ENCODE measurements at places on chromosomes 13 and 19. TPM values are rescaled to one million over a fixed set of nuclear protein-coding genes. Genes with fewer than 3 reads are reported as not detected.

Gene LILRA2
- polyA plus RNA-seq: 0.36 TPM

Gene PNMA8B
- 0.43 TPM for polyA plus RNA-seq

Gene ICAM1
- polyA plus RNA-seq: 7.5 TPM

Gene RASAL3
- polyA plus RNA-seq: 0.21 TPM

Gene SLC25A41
- polyA plus RNA-seq: 0.43 TPM

Gene SLC8A2
- not detected for polyA plus RNA-seq

Gene ZNF208
- 0.04 TPM for polyA plus RNA-seq

Gene OLFM2
- polyA plus RNA-seq: 1.0 TPM

Gene ZNF439
- 1.2 TPM for polyA plus RNA-seq

Gene LIG1
- polyA plus RNA-seq: 5.2 TPM

Gene SRRM5
- 0.52 TPM for polyA plus RNA-seq

DNA sequence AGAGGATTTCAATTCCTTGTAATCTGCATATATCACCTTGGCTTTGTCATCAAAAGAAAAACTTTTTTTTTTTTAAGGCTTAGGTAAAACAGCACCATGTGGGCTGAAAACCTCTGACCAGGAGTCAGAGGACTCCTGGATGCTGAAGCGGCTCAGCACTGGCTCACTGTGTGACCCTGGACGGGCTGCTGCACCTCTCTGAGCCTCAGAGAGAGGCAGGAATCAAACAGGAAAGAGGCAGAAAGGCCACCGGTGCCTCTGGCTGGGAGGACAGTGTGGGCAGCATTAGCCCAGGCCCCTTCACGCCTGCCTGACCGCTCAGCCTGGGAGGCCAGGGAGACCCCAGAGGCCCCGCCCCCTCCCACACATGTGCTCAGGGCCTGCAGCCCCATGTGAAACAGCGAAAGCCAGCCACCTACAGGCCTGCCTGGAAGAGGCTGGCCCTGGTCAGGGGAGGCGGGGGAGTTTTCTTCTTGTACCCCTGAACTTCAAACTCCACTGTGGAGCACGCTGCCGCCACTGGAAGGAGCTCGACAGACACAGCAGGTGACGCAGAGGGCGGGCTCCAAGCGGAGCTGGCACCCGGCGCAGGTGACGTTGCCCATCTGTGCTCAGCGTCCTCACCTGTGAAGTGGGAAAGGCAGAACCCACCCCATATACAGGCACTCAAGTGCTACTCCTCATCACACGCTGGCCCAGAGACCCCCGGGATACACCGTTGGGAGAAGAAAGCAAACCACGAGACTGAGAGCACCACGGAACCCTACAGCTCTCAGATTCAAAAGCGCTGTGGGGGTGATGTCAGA lies 39.7 kb downstream of the MLLT1 start:
- DNase-seq: peak; percentile 47

DNA sequence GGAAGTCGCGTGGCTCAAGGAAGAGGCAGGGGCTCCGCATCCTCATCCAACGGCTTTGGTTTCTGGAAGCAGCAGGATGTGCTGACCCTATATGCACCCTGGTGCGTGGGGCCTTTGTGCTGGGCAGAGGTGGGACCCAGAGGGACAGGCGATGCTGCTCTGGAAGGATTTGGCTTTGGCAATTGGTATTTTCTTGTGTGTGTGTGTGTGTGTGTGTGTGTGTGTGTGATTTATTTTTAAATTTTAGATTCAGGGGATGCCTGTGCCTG lies 321.9 kb upstream of the ZNF507 start:
- DNase-seq: no peak

DNA sequence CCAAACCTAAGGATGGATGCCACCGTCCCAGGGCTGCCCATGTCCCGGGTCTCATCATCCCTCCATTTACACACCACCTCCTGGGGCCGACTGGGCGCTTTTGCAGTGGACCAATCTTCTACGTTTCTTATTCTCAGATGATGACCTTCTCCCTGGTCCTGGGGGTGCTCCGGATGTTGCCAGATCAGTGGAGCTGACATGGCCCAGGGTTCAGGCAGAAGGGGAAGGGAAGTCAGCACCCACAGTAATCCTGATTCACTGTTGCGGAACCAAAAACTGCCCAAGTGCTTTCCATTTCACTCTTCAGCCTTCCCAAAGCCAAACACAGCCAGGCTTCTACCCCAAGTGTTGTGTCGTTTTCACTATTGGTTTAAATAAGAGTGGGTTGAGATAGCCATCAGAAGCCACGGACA lies 29.8 kb downstream of the RAB20 start:
- no peak for DNase-seq

DNA sequence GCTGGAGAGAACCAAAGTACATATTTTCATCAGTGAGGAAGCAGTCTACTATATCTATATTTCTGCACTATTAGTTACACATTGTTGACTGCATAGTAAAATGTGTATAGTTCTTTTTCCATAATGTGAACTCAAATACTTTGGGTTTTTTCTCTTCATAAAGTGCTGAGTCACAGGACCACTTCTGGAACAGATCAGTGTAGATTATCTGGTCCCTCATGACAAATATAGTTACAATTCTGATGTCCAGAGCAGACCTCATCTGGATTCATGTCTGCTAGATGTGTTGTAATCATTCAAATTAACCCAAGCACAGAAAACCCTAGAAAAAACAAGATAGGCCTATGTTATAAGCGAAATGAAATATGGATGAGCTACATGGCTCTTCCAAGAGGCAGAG lies 171.4 kb downstream of the SUCLA2 start:
- no peak for DNase-seq

GRCh38 chr19:51407511-51408131 lies 9.8 kb downstream of the SIGLEC10 start:
- DNase-seq: no peak

DNA sequence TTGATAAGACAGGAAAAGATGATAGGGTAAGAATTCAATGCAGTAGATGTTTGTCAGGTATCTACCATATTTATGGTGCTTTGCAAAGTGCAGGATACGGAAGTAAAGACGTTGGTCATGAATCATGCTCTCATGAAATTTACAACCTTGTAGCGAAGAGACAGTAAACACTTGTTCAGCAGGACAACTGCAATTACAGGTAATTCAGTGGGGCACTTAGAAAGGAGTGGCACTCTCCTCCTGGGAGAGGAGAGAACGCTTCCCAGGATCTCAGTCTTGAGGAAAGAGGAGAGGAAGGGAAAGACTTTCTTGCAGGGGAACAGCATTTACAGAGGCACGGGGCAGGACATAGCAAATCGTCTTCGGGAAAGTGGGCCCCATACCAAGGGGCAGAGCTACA lies 46.4 kb downstream of the SOX1 start:
- DNase-seq: no peak

- no peak for DNase-seq
Measured at GRCh38 chr13:48334534-48335127, 31.1 kb downstream of the RB1 start.

- DNase-seq: no peak
Measured at GRCh38 chr13:18235172-18235571, 946.5 kb downstream of the TUBA3C start.

- peak; percentile 46 for DNase-seq
Measured at GRCh38 chr13:110216398-110217041, 90.4 kb downstream of the COL4A1 start.

GRCh38 chr13:79909644-79910043 lies 428.7 kb downstream of the NDFIP2 start:
- no peak for DNase-seq

- DNase-seq: no peak
Measured at GRCh38 chr13:48585456-48585840, 52.6 kb upstream of the RCBTB2 start.

- no peak for DNase-seq
Measured at GRCh38 chr13:57629391-57629804, 2.1 kb upstream of the PCDH17 start.

- DNase-seq: no peak
Measured at GRCh38 chr13:111852725-111853518, 214.0 kb upstream of the SOX1 start.

GRCh38 chr13:112247471-112248405 lies 128.4 kb upstream of the SPACA7 start:
- DNase-seq: no peak

DNA sequence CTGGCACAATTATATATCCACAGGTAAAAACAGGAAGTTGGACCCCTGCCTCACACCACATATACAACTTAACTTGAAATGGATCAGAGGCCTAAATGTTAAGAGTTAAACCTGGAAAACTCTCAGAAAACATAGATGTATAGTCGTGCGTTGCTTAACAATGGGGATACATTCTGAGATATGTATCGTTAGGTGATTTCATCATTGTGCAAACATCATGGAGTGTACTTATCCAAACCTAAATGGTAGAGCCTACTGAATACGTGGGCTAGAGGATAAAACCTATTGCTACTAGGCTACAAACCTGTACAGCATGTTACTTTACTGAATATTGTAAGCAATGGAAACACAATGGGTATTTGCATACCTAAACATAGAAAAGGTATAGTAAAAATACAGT lies 14.8 kb upstream of the CALM3 start:
- DNase-seq: no peak

DNA sequence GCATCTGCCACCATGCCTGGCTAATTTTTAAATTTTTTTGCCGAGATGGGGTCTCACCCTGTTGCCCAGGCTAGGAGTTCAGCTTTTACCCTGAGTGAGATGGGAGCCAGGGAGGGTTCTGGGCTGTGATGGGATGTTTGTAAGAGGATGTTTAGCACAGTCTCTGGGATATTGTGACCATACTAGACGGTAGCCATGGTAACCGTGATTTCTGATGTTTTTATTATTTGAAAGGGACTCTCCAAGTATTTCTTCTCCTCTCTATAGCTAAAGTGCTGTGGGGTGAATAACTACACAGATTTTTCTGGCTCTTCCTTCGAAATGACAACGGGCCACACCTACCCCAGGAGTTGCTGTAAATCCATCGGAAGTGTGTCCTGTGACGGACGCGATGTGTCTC lies 10.4 kb downstream of the TSPAN16 start:
- DNase-seq: no peak

GRCh38 chr13:60152114-60152513 lies 11.6 kb downstream of the DIAPH3 start:
- no peak for DNase-seq

GRCh38 chr19:10102787-10103236 lies 334 bp upstream of the ANGPTL6 start:
- DNase-seq: no peak

GRCh38 chr19:52217576-52217975 lies 27.7 kb downstream of the PPP2R1A start:
- DNase-seq: no peak

- peak; percentile 63 for DNase-seq
Measured at GRCh38 chr13:102700088-102701031, 5.5 kb upstream of the METTL21C start.

DNA sequence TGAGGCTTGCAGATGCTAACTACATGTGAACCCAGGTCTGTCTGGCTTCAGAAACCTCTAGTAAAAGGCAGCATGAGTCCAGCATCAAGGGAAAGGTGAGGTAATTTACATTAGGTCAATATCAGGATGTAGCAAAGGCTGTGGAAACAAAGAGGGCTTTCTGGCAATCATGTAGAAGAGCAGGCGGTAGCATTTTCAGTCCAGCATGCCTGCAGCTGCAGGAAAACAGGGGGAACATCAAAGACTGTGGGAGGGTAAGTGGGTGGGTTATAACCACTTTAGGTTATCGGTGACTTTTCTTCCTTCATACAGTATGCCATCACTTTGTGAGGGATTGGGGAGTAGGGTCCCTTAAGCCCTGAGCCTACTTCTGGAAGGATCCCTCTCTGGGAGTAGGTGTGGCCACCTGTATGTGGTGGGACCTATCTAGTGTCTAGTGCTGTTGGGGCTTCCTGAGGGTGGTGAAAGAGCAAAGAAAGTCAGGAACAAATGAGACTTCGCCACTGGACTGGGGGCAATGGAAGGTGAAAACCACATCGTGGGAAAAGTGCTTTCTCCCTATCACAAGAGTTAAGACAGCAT lies 10.8 kb downstream of the SUGP2 start:
- no peak for DNase-seq

DNA sequence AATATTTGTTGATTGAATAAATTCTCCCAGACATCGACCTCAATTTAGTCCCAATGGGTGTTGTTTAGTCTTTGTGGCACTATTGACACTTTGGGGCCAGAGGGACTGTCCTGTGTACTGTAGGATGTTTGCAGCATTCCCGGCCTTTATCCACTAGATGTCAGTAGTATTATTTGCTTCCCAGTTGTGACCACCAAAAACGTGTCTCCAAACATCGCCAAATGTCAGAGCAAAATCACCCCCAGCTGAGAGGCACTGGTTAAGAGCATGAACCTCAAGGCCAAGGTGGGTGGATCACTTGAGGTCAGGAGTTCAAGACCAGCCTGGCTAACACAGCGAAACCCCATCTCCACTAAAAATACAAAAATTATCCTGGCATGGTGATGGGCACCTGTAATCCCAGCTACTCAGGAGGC lies 15.4 kb downstream of the NLRP12 start:
- DNase-seq: no peak

- no peak for DNase-seq
Measured at GRCh38 chr13:110155072-110155471, 151.9 kb downstream of the COL4A1 start.

DNA sequence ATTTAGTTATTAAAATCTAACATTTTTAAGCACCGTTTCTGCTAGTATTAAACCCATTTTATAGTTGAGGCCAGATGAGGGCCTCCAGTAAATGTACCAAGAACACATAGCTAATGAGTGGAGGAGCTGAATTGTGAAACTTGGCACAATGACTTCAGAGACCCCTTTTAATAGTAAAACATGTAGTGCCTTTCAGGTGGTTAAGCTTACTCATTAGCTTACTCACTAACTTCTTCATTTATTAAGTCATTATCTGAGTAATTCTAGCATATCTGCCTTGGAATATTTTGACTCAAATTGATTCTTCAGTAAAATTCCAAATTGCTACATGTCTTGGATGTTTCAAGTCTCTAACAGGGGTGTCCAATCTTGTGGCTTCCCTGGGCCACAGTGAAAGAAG lies 735.2 kb downstream of the LIG4 start:
- no peak for DNase-seq

DNA sequence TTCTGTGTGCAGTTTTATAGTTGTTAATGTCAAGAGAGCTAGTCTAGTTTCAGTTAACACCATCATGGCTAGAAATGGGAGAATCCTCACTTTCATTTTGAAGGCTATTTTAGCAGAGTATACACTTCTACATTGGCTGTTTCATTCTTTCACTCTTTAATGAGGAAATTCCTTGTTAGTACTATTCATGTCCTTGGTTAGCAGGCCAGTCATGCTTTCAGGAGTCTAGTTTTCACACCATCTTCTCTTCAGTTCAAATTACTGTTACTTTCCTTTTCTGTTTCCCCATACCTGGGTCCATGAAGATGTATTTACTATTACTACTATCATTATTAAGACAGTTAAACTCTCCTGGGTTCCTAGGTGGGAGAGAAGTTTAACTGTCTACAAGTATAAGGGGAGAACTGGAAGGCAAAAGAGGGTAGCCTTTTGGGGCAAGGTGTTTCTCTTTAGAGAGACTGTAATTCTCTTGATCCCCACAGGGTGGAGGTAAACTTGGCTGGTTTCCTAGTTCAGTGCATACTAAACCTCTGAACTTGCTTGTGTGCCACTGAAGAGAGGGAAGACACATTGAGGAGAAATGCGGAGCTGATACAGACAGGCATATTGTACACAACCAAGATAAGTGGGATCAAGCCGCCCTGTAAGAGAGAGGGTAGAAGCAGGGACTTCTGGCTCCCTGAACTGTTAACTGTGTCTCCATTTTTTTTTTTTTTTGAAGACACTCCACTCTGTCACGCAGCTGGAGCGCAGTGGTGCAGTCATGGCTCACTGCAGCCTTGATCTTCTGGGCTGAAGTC lies 41.3 kb upstream of the IGFL4 start:
- no peak for DNase-seq

All from psoas muscle (tissue), 8 donors.